Hematopoietic multipotent progenitor cell treated with erythropoietin and hydrocortisone succinate and interleukin-3 and kit ligand, for 8 days (in vitro differentiated cells): ENCODE measurements at places on chromosomes 11 and 22.

GRCh38 chr22:19991645-19992451 is 24.8 kb downstream of the ARVCF start:
- DNase-seq = no peak

- DNase-seq = no peak
These were observed 15.1 kb downstream of the ZMAT5 start for GRCh38 chr22:29751669-29752068.

DNA sequence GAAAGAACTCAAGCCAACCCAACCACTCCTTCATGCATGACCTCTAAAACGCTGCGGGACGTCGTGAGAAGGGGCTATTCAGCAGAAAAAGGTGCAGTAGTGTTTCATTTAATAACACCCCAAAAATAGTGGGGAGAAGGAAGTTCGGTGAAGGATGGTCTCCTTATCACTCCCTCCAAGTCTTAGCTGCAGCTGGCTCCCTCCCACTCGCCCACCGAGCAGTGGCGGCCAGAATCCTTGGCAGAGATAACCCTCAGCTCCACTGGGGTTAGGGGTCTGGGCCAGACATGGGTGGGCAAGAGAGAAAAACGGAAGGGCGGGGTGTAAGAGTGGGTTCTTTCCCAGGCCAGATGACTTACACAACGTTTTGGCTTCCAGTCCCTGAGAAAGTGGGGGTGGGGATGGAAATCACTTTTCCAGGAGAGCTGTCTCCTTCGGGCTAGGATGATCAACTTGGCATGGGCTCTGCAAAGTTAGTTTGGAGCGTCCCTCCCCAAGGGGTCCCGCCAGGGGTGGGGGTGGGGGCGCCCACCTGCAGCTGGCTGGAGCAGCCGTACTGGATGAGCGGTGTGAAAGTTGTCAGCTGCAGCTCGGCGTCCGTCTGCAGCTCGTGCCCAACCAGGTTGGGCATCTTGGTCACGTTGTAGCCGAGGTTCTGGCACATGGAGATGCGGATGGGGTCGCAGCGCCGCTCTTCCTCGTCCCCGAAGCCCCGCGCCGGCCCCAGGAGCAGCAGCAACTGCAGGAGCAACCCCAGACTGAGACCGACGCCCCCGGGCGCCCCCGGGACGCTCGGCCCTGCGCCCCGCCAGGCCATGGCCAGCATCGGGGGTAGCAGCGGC is 705 bp downstream of the FZD4 start:
- DNase-seq = no peak

GRCh38 chr11:96228473-96228891 is 114.5 kb downstream of the MAML2 start:
- no peak for DNase-seq

DNA sequence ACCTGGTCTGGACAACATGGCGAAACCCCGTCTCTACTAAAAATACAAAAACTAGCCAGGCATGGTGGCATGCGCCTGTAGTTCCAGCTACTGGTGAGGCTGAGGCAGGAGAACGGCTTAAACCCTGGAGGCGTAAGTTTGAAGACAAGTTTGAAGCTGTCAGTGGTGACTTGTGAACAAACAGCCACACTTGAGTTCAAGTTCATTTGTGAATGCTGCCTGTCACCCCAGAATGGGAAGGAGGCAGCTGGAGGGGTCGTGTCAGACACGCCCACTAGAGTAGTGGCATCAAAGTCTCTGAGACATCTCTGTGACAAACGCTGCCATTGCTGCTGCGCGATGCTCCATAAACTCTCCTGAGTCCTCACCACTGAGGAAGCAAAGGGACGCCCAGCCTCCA is 74.2 kb downstream of the DGCR2 start:
- DNase-seq = no peak

DNA sequence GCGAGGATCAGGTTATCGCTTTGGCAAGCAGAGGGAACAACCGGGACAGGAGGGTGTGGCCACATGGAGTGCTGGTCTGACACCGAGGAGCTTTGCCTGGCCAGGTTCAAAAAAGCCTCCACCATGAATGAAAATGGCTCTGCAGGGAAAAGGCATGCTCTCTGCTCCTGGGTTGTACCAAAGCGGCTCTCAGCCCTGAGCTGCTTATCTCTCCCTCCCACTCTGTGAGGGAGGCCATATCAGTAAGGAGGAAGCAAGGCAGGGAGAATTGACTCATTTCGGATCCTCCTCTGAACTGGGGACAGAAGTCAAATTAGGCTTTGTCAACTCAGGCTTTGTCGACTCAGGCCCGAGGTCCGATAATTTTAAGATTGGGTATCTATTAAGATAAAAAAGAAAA is 82.9 kb upstream of the CRTAM start:
- peak; percentile 96 for DNase-seq

DNA sequence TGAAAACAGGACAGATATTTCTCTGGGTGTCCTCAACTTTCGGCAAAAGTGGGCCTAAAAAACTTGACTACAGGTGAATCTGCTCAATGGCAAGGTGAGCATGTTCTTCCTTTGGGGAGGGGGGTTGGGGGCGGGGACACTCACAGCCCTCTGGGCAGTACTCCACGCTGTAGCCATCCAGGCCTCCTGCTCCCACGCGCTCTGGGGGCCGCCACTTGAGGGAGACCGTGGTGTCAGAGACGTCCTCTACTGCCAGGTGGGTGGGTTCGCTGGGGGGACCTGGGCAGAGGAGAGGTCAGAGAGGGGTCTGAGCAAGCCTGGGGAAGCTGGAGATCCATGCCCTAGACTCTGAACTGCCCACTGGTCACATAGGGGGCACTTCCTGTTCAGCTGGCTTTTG is 16.8 kb downstream of the MYBPC3 start:
- no peak for DNase-seq

GRCh38 chr11:112179601-112180000 is 4.3 kb downstream of the BCO2 start:
- no peak for DNase-seq

GRCh38 chr11:81245791-81246190 is 1487.9 kb downstream of the FAM181B start:
- DNase-seq = no peak

DNA sequence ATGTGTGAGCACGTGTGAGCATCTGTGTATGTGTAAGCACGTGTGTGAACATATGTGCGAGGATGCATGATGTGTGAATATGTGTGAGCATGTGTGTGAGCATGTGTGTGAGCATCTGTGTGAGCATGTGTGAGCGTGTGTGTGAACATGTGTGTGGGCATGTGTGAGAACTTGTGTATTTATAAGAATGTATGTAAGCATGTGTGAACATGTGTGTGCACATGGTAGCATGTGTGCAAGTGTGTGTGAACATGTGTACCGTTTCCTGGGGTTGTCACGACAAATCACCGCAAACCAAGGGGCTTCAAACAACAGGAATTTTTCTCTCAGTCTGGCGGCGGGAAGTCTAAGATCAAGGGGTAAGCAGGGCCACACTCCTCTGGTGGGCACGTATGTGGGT is 238.3 kb downstream of the CTTN start:
- no peak for DNase-seq

- no peak for DNase-seq
These were observed at the start of gene SLC25A18 for GRCh38 chr22:17562906-17563870. SLC25A18 (plus strand) TSS chr22:17563498; CDS start chr22:17579945, 16,447 bp downstream.

DNA sequence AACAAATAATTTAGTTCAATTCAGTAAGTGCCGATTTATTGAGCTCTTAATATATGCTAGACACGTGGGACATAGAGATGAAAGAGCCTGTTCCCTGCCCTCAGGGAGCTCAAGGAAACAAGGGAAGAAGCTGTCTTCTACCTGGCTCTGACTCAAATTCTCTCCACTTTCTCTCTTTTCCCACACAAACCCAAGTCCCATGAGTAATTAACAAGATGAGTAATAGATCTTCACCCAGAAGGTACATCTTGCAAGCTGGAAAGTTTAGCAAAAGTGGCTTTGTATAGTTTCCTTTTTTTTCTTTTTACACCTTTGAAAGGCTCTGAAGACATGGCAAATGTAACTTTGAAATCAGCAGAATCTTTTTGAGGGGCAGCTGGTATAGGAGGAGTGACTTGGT is 48.2 kb upstream of the CHST1 start:
- no peak for DNase-seq

- DNase-seq = no peak
These were observed 186.5 kb upstream of the NAV2 start for GRCh38 chr11:19526119-19526518.

DNA sequence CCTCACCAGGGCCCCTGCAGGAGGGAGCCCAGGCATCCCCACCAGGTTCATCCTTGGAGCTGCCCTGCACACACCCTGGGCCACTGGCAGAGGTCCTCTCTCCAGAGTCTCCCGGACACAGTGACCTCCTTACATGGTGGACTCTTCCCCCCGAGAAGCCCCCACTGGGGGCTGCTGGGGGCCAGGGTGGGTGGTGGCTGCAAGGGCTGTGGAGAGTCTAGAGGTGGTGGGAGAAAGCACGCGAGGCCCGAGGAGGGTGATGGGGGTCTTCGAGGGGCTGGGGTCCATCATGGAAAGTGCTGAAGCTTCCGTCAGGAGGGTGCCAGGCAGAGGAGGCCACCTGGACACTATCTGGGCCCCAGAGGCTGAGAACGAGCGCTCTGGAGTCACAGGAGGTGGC is 17.6 kb downstream of the PGA5 start:
- DNase-seq = no peak

- no peak for DNase-seq
These were observed 115.5 kb downstream of the TEAD1 start for GRCh38 chr11:12789596-12790215.

- no peak for DNase-seq
These were observed 2.6 kb upstream of the SLC7A4 start for GRCh38 chr22:21034989-21035388.

DNA sequence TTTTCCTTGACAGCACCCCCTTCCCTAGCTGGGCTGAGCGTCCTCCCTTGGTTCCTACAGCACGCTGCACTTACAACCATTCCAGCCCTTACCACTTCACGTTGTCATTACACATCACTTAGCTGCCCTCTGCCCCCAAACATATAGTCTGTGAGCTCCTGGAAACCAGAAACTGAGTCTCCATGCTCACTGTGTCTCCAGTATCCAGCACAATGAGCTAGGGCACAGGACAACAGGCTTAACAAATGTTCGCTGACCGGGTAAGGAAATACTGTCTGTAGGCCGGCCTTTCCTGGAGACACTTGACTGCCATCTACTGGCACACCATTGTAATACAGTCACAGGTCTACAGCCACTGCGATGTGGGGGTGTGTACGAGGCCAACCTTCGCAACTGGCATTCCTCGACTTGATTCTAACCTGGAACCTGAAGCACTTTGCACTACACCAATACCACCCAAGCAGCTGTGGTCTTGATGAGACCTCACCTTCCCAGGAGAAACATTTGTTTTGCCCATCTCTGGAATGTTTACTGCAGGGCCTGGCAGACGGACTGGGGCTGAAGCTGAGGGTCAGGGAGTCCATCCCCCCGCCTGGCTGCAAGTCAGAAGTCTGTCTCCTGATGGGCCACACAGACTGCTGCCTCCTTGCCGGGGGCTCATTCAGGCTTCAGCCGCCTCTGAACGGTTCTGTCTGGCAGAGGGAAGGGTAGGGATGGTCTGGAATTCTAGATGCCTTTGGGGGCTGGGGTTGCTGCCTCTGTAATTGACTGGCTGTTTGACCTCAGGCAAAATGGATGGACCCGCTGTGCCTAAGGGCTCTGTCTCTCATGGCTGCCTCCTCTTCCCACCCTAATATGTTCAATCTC is 72.0 kb downstream of the SYN3 start:
- DNase-seq = peak; percentile 90

- no peak for DNase-seq
These were observed 217.2 kb upstream of the CADM1 start for GRCh38 chr11:115721296-115721995.

- no peak for DNase-seq
These were observed 42.5 kb downstream of the SVIP start for GRCh38 chr11:22787055-22787454.

- no peak for DNase-seq
These were observed 59.1 kb upstream of the POU2AF2 start for GRCh38 chr11:111186308-111186915.

GRCh38 chr11:121449123-121449522 is 3.0 kb upstream of the SORL1 start:
- no peak for DNase-seq

GRCh38 chr11:111937844-111938243 is 701 bp downstream of the DIXDC1 start:
- no peak for DNase-seq

GRCh38 chr22:17262976-17263375 is 43.7 kb upstream of the ADA2 start:
- no peak for DNase-seq

DNA sequence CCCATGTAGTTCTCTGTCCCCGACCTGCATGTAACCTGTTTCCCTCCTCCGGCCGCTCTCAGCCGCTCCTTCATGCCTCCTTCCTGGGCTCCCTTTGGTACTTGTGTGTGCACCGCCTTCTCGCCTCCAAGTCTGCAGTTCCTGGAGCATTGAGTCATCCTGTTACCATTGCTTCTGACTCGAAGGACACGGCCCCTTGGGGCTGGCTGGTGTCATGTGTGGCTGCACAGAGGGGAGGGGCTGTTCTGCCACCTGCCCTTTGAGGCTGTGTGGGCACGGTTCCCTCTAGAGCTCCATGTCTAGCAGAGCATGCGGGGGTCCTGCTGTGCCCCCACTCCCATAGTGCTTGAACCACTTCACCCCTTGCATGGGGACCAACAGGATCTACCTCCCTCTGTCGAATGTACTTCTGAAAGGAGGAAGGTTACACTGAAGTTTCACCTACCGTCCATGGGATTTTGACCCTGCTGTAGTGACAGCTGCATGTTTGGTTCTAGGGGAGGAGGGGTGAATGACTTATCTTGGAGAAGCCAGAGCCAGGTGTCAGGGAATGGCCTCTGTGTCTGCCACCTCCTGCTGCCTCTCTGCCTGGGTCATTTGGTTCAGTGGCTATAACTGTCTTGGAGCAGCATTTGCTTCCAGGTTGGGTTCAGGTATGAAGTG is 39.6 kb downstream of the BCR start:
- peak; percentile 73 for DNase-seq

- no peak for DNase-seq
These were observed 95.0 kb downstream of the SLC1A2 start for GRCh38 chr11:35324183-35324886.

- DNase-seq = peak; percentile 80
These were observed 76.7 kb upstream of the WNT7B start for GRCh38 chr22:46053563-46054090.

GRCh38 chr11:122248131-122248530 is 132.1 kb upstream of the BLID start:
- DNase-seq = no peak

DNA sequence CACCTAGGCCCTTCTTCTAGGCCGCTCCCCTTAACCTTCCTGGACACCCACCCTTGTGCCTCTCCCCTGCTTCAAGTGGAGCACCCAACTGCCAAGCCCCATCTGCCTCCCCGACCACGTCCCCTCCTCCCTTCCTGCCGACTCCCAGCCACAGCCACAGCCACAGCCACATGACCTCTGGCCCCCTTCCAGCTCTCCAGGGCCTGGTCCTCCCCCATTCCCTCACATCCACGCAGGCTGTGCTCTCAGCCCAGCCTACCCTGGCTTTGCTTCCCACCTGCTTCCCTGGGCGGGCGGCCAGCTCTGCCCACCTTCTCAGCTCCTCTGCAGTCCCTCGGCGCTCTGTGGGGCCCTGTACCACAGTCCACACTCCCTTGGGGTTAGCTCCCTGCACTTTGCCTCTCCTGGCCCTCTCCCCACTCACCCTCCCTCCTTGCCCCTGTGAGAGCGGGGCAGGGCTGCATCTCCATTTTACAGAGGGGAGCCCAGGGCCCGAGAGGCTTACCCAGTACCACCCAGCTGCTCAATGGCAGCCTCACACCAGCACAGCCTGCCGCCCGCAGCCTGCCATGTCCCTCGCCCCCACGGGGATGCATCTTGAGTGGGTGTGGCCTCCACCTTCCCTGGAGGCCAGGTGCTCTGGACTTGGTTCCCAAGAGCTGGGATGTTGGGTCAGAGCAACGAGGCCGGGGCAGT is 20.3 kb downstream of the PARVG start:
- no peak for DNase-seq
